ENCODE measurements at places on chromosomes 2 and 18.

GRCh38 chr18:48897531-48897930 lies 53.2 kb downstream of the SMAD7 start:
- DNase-seq, result no peak

DNA sequence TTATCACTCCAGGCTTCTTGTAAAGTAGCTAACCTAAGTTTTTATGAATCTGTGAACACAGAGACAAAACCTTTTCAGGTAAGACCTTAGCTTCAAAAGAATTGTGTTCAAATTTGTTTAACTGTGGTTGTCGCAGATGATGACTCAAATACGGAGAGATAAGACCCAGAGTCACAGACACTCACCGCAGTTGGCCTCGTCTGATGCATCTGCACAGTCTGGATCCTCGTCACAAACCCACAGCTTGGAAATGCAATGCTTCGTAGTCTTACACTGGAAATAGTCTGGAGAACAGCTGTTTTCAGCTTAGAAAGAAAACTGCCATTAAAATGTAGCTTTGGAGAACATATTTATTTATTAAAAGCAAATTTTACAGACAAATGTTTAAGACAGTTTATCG lies 1662.1 kb upstream of the NXPH2 start:
- no peak for DNase-seq

DNA sequence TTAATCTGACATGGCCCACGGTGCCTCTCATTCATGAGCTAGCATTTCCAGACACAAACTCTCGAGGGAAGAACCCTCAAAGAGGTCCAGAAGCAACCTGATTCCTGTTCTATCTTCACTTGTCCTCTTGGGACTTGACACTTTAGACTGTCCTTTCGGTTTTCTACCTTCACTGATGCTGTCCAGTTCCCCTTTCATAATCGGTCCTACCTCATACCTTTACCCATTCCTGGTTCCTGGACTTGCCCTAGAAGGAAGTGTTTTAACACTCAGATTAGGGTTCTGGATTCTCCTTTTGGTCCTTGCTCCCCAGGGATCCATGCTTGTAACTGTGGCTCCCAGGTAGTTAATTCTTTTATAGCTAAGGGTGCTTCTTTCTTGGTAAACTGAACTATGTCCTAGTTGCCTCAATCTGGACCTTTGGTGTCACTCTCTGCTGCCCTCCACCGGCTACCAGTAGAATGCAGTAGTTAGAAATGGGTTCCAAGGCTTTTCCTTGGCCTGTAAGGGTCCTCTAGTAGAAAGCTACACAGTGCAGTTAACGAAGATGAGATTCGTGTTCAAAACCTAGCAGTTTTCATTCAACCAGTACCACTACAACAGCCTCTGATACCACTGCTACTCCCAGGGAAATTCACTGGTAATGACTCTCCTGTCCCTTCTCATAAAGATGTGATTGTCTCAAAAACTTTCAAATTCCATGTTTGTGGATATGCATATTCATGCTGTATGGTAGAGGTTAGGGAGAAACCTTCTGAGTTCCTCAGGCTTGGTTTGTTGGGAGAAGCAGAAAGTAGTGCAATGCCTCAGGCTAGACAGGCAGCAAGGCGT lies 178.1 kb upstream of the CYP26B1 start:
- DNase-seq, result no peak

DNA sequence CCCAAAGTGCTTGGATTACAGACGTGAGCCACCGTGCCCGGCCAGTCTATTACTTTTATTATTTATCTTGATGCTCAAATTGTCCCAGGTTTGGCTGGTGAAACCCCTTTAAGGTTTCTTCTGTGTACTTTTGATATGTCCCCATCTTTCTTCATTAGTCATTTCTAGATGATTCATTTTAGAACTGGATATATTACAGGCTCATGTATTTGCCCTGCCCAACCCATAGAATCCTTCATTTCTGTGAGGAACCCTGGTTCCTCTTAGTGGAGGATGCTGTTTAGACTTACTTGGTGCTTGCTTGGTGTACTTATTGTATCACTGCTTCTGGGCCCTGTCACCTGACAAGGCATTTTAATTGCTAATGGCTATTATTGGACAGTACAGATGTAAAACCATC lies 40.1 kb downstream of the KCMF1 start:
- no peak for DNase-seq

DNA sequence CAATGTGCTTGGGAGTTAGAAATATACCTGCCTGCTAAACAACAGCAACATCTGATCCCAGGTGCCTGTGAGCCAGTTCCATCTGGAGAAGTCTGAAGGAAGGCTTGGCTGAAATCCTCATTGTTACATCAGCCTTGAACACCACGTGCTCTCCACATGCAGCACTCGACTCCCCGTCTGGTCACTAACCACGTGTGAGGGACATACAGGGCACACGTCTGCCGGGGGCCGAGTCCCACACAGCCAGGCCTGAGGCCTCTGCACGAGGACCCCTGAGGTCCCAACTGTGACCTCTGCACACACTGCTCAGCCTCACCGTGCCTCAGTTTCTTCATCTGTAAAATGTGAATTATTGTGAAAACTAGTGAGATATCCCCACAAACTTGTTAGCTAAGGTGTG lies 236.5 kb upstream of the SALL3 start:
- DNase-seq, result no peak

- DNase-seq, result no peak
These were observed 358.7 kb upstream of the TFPI start for GRCh38 chr2:187912950-187913349.

DNA sequence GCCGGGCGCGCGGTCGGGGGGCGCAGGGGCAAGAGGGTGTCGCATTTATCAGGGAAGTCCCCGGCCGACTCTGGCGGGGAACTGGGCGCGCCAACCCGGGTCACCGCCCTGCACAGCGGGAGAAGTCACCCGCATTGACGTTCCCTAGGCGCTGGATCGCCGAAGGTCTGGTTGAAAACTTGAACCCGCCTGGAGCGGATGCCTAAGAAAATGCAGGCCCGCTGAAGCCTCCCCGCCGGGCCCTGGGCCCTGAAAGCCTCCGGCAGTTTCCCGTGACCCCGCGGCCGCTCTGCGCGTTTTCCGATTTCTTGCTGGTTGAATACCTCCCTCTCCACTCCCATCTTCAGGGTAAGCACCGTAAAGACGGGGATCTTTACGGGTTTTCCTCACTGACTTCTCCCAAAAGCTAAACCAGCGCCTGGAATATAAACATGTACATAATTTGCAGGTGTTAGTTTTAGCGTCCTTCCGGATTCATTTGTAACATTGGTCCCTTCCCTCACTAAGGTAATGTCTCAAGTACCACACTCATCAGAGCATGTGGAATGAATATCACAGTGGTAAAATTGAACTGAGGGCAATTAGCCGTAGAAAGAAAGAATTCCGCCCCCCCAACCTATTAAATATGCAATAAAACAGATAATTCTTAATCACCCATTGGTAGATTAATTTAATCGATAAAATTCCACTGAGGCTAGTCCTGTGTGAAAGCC lies 675 bp upstream of the SPIRE1 start:
- DNase-seq, result no peak

Measured in GOT3 (cell line).